Stimulated activated CD8-positive, alpha-beta memory T cell treated with anti-CD3 and anti-CD28 coated beads, Interleukin-2, amount 100 ng/mL, for 48 hours (primary cell): ENCODE measurements at places on chromosomes 5 and 9.

GRCh38 chr5:112119969-112120368, 299.1 kb downstream of the EPB41L4A start:
- DNase-seq, result no peak

- DNase-seq, result peak; percentile 58
Measured at GRCh38 chr9:130128251-130128650, 44.0 kb upstream of the NCS1 start.

DNA sequence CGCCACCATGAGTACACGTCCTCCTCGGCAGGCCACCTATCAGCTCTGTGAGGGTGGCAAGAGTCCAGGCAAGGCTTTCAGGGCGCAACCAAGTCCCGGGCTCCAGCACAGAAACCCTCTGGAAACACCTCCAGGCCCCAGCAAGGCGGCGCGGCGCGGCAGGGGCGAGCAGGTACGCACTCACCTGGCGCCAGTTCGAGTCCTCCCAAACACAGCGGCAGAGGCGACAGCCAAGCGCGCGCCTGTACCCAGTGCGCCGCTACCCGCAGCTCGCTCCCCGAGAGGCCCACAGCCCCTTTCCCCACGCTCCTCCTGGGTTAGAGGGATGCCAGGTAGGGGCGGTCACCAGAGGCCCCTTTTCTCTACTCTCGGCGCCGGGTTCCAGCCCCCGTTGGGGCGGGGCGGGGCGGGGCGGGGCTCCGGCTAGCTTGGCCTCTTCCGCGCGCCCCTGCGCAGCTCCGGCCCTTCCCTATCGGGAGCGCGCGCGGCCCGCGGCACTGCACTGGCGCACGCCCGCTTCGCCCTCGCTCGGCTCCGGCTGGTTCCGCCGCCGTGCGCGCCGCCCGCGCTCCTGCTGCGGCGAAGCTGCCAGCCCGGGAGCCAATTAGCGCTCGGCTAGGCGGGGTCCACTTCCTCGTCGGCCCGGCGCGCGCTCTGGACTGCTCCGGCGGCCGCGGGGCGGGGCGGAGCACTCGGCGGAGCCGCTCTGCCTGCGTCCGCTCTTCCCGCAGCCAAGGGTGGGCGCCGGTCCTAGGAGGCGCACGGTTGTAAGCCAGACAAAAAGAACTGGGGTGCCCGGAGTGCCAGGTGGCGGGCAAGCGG, at the start of the genes NMRK1 and OSTF1:
Gene NMRK1 (minus strand): TSS at position 332 of the 822 bp plus-strand sequence. CDS start 5,040 bp downstream, outside the sequence.
Gene OSTF1 (plus strand): TSS at position 691 of the 822 bp plus-strand sequence. CDS start 179 bp downstream, outside the sequence.
- peak; percentile 93 for DNase-seq

GRCh38 chr9:70413464-70413798, 1.0 kb downstream of the KLF9 start:
- peak; percentile 57 for DNase-seq

DNA sequence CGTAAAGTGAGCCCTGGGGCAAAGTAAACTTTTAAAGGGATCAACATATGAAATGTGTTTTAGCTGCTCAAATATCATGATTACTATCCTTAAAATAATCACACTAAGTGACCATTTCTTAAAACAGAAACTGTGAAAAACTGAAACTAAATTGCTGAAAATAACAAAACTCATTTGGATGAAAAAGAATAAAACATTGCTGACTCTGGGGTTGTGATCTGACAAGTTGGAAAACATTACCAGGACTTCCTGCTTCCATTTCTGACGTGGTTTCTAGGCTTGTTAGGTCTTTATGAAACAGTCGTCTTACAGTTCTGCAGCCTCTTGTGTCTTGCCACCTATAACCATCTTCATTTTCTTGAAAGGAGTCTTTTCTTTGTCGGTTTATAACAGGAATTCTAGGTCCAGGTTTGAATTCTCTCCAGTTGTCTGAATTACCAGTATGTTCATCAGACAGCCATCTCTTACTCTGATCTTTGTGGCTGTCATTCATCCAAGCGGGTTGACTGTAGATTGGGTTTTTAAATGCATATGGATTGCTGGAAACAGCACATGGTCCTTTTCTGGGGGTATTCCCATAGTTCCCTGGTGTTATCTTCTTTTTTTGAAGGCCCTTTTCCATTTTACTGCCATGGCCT, 1.7 kb downstream of the TUT7 start:
- no peak for DNase-seq
